ENCODE measurements at places on chromosomes 1 and 21.

- DNase-seq: no peak
Observed at GRCh38 chr1:26409191-26409807, 1.3 kb upstream of the LIN28A start.

DNA sequence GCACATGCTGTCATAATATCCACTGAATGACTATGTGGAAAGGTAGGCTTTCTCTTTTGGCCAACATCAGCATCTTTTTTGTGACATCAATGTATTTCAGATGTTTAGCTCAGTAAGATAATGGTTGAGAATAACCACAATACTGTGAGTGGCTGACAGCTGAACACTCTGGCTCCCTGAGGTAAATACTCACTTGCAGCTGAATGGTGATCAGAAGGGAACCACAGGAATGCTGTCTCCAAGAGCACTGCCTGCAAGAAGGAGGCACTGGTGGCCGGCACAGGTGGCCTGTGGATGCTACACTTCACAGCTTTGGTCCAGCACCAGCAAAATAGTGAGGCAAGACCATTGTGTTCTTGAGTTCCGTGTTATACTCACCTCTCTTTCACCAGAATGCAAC, 118.7 kb upstream of the PPM1J start:
- no peak for DNase-seq

GRCh38 chr1:82116105-82116504, 315.4 kb downstream of the ADGRL2 start:
- no peak for DNase-seq

DNA sequence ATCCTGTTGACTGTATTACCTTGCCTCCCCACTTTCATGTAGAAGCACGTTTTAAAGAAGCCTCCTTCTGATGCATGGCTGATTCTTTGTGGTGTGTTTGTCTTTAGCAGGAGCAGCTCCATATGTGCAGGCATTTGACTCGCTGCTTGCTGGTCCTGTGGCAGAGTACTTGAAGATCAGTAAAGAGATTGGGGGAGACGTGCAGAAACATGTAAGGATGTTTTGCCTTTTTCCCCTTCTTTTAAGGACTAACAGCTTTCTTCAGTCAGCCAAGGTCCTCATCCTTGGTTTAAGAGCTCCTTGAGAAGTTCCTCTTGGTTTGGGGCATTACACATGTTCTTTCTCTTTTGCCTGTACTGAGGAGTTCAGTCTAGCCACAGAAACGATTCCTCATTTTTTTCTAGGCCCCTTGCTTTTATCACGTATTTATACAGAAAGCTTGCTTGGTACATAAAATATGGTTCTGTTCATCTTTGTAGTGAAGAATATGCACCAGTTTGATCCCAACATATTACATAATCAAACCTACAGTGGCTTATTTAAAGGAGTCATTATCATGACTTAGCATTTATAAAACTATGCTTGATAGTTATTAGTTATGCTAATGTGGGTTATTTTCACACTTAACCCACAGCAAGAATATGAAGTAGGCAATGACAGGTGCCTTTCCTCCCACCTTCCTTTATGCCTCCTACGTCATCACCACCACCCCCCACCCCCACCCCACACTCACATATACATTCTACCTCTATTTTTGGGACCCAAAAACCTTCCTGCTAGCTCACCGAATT, 19.6 kb downstream of the CAP1 start:
- DNase-seq: no peak

DNA sequence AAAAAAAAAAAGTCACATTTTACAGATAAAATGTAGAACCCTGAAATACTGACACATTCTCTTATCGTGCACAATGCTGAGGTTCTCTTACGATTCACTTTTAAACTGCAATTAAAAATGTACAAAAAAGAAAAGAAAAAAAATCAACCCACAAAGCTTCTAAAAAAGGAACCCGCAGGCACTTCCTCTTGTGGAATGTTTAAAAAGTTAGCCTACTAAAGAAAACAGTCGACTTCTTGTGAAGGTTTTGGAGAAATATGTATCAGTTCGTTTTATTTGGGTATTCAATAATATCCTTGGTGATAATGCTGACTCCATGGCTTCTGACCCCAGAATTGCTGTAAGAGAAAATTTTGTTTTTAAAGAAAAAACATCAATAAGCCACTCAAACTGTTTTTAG, 10.2 kb downstream of the HNRNPU start:
- DNase-seq: no peak

GRCh38 chr1:30706528-30706927, 16.9 kb downstream of the MATN1 start:
- no peak for DNase-seq

GRCh38 chr1:73092383-73092782, 810.0 kb upstream of the NEGR1 start:
- DNase-seq: no peak

- DNase-seq: no peak
Observed at GRCh38 chr1:55546553-55546952, 331.4 kb upstream of the USP24 start.

- DNase-seq: no peak
Observed at GRCh38 chr1:6349254-6349943, 44.2 kb downstream of the ACOT7 start.

DNA sequence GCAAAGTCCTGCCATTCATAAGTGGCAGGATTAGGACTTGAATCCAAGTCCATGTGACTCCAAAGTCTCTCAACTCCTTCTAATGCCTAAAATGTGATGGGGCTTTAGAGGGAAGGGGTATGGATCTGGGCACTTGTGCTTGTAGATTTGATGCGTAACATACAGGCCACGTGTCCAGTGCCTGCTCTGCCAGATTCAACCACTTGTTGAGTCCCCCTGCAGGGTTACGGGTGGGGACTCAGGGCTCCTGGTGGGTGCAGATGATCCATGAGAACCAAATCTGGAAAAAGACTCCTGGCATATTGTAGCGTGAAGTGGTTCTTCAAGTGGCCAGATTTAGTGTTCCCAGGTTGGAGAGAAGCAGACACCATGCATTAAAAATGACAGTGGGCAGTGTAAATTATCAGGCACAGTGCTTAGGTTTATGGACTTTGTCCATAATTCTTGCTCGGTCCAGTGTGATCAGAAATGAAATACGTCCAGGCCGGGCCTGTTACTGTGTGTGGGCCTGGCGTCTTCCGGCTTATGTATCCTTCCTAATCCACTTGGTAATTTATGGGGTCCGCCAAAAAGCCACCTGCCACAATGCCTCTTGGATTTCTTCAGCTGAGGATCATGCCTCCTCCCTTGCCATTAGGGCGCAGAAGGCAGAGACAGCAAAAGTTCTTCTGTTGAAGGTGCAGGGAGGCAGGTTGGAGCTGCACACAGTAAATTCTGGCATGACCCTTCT, 51.2 kb upstream of the LRP8 start:
- DNase-seq: no peak

GRCh38 chr1:41822866-41823265, 95.9 kb downstream of the HIVEP3 start:
- DNase-seq: no peak

DNA sequence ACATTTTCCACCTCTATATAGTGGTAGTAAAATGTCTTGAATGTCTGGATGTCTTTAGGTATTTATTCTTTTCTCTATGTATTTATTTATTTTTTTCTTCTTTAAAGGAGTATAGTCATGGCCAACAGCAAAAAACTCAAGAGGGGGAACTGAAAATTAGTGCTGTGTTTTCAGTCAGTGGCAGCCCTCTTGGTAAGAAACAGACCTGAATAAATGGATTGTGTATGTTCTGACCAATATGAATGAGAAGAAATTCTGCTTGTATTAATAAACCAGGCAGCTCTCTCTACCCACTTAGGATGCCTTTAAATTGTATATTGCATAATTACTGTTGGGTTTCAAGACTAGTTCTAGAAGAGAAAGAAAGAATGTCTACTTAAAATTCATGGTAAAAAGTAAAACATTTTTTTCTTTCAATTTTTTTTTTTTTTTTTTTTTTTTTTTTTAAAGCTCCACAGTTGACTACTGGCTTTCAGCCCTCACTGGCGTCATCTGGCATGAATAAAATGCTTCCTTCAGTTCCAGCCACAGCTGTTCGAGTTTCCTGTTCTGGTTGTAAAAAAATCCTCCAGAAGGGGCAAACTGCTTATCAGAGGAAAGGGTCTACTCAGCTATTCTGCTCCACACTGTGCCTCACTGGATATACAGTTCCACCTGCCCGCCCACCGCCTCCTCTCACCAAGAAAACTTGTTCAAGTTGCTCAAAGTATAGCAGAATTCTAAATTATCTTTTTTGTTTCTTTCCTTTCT, 101.6 kb downstream of the ZMYM4 start:
- DNase-seq: no peak

- DNase-seq: no peak
Observed at GRCh38 chr1:222867316-222867715, 52.5 kb downstream of the DISP1 start.

DNA sequence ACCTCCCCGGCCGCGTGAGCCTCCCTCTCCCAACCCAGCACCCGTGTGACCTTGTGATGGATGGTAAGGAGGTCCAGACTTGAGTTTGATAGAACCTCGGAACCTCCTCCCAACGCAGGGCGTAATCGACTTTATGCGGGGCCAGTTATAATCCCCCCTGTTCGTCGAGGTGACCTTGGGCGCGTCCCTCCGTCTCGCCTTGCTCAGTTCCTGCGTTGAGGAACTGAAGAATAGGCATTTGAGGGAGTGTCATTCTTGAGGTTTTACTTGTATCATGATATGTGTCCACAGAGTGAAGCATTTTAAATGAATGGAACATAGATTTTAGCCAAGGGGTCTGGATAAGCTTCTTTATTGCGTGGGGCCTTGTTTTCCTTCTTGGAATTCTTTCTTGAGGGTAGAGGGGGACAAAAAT, 433 bp downstream of the TIMM17A start:
- DNase-seq: no peak

DNA sequence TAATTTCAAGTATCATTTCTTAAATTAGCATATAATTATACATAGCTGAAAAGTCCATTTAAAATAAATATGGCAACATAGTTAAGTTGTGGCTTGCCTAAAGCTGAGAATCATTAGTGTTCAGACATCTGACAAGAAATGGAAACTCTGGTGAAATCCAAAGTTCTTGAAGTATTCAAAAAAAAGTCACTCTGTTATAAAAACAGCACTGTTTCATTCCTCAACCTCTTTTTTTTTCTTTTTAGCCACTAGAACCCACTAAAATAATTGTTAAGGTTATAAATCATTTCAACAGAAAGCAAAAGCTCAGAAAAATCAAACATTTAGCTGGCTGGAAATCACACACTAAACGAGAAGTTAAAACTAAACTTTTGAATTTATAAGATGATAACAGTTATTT, 476.7 kb downstream of the LTN1 start:
- no peak for DNase-seq

- DNase-seq: no peak
Observed at GRCh38 chr1:41851589-41851988, 67.1 kb downstream of the HIVEP3 start.

DNA sequence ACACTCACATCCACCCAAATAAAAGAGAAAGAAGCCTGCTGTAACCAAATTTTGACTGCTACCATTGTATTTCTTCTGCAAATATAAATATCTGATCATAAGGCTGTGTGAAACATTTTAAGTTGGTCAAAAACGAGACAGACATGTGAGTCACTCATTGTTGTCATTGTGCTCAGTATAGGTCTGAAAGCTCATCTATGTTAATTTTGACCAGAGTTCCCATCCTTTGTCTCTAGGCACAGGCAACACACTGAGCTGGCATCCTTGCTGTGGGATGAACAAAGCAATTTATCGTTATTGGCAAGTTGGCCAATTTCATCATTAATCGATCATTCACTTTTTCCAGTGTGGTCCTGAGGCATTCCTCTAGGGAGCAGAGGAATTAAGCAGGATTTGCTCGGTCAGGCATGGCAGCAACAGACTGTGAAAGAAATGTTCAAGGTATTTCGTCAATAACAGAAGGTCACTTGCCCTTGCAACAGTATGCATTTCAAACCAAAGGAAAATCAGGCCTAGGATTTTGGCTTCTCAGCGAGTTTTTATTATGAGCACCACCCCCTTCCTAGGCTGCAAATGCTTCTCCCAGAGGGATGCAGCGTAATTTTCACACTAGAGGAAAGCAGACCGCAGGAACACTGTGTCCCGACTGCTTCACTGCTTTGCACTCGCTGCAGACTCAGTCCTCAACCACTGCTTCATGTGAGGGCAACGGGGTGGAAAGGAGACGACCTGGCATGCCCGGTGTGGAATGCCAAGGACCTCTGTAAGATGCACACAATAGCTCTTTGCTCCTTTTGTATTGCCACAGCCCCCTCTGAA, 87.9 kb upstream of the SMYD2 start:
- DNase-seq: no peak

DNA sequence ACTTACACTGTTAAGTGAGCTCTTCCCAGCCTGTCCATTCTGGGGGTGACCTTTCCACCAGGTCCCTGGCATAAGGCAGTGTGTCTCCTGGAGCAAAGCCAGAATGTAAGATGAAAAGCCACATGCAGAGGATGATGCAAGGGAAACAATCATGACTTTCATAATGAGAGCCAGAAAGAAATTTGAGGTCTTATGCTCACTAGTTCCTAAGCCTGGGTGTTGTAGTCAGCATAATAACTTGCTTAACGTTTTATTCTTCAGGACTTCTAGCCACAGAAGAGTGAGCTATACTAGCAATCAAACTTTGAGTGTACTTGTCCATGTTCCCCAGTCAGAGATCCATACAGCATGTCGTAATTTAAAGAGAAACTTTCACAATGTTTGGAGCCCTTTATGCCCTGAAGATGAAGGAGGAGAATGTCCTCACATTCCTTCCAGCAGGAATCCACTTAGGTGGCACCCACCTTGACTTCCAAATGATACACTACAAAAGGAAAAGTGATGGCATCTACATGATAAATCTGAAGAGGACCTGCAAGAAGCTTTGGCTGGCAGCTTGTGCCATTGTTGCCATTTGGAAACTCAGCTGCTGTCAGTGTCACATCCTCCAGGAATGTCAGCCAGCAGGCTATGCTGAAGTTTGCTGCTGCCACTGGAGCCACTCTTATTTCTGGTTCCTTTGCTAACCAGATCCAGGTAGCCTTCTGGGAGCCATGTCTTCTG, 60.5 kb upstream of the FOXD3 start:
- no peak for DNase-seq

DNA sequence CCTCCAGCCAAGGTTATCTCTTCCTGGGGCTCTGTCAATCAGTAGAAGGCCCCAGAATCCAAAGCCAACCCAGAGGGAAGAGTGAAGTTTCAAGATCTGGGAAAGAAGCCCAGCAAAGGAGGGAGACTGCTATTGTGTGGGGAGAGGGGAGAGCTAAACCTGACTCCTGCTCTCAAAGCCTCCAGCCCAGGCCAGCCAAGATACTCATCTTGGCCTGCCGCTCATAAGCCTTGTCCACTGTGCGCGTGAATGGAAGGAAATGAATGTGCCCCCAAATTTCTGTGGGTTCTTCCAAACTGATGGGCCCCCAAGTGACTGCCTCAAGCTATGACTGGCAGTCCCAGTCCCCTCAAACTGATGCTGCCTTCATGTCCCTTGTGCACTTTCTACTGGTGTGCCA, 2.0 kb downstream of the PLXNA2 start:
- DNase-seq: no peak

GRCh38 chr1:173332026-173332425, 124.9 kb upstream of the TNFSF4 start:
- DNase-seq: no peak

- no peak for DNase-seq
Observed at GRCh38 chr21:36719614-36720013, 20.7 kb downstream of the SIM2 start.

- no peak for DNase-seq
Observed at GRCh38 chr1:4755301-4755845, 101.0 kb downstream of the AJAP1 start.

Measured in GM12891 (cell line).